ENCODE measurements at places on chromosomes 7 and 10. TPM values are rescaled to one million over a fixed set of nuclear protein-coding genes. Genes with fewer than 3 reads are reported as not detected.

DNA sequence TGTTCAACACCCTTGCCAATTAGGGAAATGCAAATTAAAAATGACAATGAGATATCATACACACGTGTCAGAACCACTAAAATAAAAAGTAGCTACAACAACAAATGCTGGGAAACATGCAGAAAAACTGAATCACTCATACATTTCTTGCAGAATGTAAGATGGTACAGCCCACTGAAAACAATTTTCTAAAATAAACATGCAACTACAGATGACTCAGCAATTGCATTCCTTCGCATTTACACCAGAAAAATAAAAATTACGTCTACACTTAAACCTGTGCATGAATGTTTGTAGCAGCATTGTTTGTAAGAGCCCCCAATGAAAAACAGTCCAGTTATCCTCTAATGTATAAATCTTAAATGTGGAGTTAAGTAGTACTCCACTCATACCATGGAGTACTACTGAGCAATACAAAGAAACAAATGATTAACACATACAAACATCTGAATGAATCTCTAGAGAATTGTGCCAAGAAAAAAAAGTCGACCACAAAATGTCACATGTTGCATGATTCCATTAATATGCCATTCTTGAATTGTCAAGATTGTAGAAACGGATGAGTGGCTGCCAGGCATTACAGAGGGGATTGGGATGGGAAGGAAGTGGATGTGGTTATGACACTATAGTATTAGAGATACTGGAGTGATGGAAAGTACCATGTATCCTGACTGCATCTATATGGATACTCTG lies 134.6 kb upstream of the NPSR1 start:
- DNase-seq: no peak

- DNase-seq: no peak
Observed at GRCh38 chr10:48658975-48659269, 25.8 kb upstream of the WDFY4 start.

- no peak for DNase-seq
Observed at GRCh38 chr7:110790992-110791391, 299.9 kb upstream of the LRRN3 start.

ADIRF gene
- total RNA-seq: 36.5 TPM

- DNase-seq: no peak
Observed at GRCh38 chr7:44979481-44980392, 922 bp upstream of the MYO1G start.

FGFR2 gene
- 0.20 TPM for total RNA-seq

NPY gene
- total RNA-seq: not detected

HSPA12A gene
- 0.13 TPM for total RNA-seq

GRCh38 chr7:143884969-143885559 lies 16.9 kb downstream of the TCAF1 start:
- no peak for DNase-seq

GPR26 gene
- not detected for total RNA-seq

DNA sequence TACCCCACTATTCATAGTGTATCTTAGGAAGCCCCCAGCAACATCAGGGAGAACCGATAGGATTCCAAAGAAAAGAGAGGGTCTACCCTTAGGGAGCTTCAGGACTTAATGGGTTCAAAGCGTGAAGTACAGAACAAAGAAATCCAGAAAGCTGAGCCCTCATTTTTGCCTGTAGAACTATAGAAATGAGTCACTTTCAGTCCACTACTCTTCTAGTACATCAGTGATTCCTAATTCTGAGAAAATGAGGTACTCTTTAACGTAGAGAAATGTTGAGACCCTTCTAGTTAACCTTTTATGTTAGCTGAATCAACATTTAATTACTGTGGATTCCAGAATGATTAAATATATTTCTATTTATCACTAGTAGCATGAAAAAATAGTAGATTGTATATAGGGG lies 1.8 kb downstream of the TDRD1 start:
- no peak for DNase-seq

DNA sequence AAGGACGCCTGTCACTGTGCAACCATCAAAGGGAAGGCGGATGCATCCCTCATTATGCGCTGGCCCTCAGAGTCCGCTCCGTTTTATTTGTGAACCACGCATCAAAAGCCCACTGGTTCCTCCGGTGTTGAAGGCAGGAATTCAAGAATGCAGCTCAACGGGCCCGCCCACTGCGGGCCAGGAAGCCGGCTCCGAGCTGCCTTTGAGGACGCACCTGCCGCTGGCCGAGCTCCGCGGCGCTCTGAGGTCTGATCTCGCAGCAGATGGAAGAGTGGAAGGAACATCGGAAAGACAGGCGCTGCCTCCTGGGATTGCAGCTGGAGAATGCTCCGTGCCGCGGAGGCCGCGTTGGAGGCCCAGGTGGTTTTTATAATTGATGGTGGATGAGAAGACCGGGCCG lies 56.9 kb upstream of the ADGRA1 start:
- no peak for DNase-seq

GRCh38 chr10:32150532-32151101 lies 94.4 kb upstream of the KIF5B start:
- DNase-seq: no peak

DNA sequence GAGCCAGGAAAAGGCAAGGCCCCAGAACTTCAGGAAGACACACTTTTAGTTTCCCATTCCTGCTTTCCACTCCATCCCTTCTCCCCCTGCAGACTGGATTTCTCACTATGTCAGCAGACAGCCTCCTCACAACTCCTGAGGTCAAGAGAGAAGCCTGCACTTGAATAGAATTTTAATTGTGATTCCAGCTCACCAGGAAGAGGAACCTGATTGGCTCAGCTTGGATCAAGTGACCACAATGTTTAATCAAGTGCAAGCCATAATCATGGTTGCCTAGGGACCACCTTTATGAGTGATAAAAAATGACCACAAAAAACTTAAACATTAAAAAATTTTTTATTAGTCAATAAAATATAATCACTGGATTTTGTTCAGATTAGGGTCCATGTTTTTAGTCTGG lies 244.7 kb upstream of the RHOBTB1 start:
- DNase-seq: no peak

DNA sequence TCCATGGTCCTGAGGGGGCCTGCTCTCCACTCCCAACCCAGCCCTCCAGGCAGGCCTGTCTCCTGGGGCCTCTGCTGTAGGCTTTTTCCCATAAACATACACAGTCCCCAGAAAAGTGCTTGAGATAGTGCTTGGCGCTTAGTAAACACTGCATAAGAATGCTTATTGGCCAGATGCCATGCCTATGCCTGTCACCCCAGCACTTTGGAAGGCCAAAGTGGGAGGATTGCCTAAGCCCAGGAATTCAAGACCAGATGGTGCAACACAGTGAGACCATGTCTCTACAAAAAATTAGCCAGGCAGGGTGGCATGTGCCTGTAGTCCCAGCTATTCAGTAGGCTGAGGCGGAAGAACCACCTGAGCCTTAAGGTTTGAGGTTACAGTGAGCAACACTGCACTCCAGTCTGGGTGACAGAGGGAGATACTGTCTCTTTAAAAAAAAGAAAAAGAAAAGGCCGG lies 24.6 kb upstream of the ASL start:
- DNase-seq: no peak

SYT15B gene
- not detected for total RNA-seq

DNA sequence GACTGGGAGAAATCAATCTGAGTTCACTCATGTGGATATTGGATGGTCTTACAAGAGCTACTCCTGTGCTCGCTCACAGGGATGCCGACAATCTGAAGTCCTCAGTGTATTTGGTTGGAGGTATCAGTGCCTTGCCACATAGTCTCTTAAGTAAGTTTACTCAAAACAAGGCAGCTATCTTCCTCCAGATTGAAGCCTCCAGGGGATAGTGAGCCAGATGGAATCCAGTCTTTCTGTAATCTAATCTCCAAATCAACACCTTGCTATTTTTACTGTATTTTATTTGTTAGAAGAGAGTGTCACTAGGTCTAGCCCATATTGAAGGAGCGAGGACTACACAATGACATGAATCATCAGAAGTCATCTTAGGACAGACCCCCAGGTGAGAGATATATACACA lies 456.6 kb upstream of the POT1 start:
- DNase-seq: no peak
